ENCODE measurements at places on chromosomes 6 and 20. TPM values are rescaled to one million over a fixed set of nuclear protein-coding genes. Genes with fewer than 3 reads are reported as not detected.

PHACTR3 gene
- 8.7 TPM for total RNA-seq

ECT2L gene
- total RNA-seq, result not detected

MMP24OS gene
- total RNA-seq, result 80.7 TPM

KCNK15 gene
- not detected for total RNA-seq

GLP1R gene
- total RNA-seq, result 42.5 TPM

ZBTB2 gene
- total RNA-seq, result 11.6 TPM

EFCAB8 gene
- 1.1 TPM for total RNA-seq

ITPR3 gene
- total RNA-seq, result 124 TPM

LHFPL5 gene
- total RNA-seq, result not detected

SLC22A7 gene
- total RNA-seq, result not detected

LY6G6D gene
- not detected for total RNA-seq

KCNQ2 gene
- 3.2 TPM for total RNA-seq

RAMACL gene
- 4.9 TPM for total RNA-seq

FHL5 gene
- total RNA-seq, result not detected

Data from endothelial cell (in vitro differentiated cells).